ENCODE measurements at places on chromosomes 1 and 21.

DNA sequence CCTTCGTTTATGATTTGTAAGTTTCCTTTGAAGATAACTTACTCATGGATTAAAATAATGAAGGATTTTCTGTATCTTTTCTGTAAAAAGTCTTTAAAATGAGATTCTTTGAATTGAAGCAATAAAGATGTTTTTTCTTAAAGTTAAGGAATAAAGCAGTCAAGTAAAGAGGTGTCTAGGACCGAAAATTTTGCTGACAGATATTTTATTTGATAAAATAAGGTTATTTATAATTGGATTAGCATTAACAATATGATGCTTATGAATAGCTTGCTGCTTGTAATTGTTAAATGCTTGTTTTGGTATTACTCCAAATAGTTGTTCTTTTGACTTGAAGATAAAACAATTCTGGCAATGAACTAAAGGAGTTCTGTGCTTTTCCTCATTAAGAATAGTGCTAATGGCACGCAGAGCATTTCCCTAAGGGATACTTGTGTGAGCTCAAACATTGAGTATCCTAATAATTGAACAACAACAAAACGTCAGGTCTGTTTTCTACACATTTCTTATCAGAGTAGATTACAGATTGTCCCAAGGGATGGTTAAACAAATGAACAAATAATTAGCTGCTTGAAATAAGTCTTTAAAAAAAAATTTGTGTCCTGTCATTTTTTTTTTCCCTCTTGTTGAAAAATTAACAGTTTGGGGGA, 16.6 kb downstream of the TSNAX start:
- no peak for DNase-seq

- no peak for DNase-seq
These were observed 57.6 kb upstream of the AK4 start for GRCh38 chr1:65090406-65090805.

- no peak for DNase-seq
These were observed 202.7 kb downstream of the CAMTA1 start for GRCh38 chr1:6987940-6988339.

- no peak for DNase-seq
These were observed 49.9 kb upstream of the GUCA2A start for GRCh38 chr1:42214447-42214871.

DNA sequence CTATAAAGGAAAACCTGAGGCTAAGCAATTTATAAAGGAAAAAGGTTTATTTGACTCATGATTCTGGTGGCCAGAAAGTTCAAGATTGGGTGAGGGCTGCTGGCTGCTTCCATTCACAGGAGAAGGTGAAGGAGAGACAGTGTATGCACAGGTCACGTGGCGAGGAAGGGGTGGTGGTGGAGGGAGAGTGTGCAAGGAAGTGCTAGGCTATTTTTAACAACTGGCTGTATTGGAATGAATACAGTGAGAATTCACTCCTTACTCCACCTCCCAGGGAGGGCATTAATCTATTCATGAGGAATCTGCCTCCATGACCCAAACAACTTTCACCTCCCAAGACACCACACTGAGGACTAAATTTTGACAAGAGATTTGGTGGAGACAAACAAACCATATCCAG, 51.0 kb downstream of the SYDE2 start:
- DNase-seq: no peak

DNA sequence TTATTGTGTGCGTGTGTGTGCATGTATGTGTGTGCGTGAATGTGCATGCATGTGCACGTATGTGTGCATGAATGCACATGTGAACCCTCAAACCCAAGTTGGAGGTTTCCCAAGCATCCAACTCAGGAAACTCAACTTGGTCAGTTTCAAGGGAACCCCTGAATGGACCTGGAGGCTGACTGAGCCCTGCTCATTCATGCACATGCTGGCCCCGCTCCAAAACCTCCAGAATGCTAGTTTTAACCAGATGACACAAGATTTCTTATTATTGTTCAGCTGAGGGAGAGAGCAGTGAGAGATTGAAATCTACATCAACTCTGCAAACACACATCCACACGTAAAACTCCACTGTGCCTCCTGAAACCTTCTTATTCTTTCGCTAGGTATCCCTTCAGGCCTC, 104.4 kb downstream of the OMA1 start:
- DNase-seq: peak; percentile 7

DNA sequence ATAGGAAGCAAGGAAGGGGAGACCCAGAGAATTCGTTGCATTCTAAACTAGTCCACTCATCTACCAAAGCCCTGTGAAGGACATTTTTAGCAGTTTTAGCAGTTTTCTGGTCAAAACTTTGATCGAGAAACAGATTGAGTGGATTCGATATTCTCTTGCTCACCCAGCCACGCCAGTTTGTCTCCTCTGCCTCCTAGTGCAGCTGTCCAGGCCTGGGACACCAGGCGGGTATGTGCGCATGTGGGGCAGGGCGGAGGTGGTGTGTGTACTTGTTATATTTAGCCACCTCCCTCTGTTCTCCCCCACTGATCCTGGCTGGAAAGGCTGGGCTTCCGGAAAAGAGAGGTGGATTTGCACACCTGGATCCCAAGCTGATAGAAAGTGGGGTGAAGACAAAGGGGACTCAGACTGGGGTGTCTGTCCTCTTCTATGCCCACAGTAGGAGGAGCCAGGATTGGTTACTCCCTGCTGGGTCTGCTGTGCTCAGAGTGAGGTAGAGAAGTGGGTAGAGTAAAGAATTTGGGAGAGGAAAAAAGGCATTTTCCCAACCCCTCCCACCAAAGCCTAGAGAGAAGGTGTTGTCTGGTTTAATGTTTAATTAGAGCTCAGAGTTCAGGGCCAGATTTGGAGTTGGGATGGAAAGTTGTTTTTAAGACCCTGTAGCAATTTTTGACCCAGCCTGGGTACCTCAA, 3.8 kb downstream of the LMNA start:
- DNase-seq: no peak

- peak; percentile 52 for DNase-seq
These were observed 176.7 kb downstream of the OLFM3 start for GRCh38 chr1:101820071-101820470.
